ENCODE measurements at places on chromosomes 5 and 9. TPM values are rescaled to one million over a fixed set of nuclear protein-coding genes. Genes with fewer than 3 reads are reported as not detected.

- H3K27ac ChIP-seq = peak overlapping the region; percentile 83
- H3K4me1 ChIP-seq = peaks cover 18% of the 10 kb centered on the region
- no peaks in the 10 kb centered on the region for H3K27me3 ChIP-seq
- DNase-seq = no peak
- H3K4me3 ChIP-seq = peak overlapping the region; percentile 39
Observed at GRCh38 chr5:96734871-96735325, 72.7 kb downstream of the CAST start.

DNA sequence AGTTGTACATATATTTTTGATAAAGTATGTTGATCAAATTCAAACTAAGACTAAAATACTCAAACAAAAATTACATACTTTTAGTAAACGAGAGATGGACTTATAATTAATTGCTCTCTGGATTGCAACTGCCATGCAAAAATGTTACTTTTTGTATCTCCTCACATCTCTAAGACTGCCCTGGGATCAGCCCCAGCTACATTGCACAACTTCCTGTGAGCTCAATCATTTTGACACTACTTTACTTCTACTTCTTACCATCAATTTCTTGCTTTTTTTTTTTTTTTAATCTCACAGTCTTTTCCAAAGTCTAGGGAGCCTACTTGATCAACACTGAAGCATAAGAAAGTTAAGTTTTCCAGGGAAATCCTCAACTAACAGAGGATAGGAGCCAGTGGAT, 506.0 kb upstream of the CDH10 start:
- no peaks in the 10 kb centered on the region for H3K36me3 ChIP-seq
- H3K4me1 ChIP-seq = no peaks in the 10 kb centered on the region
- H3K27me3 ChIP-seq = no peaks in the 10 kb centered on the region
- no peak overlapping the region for H3K27ac ChIP-seq
- no peak overlapping the region for H3K4me3 ChIP-seq

DNA sequence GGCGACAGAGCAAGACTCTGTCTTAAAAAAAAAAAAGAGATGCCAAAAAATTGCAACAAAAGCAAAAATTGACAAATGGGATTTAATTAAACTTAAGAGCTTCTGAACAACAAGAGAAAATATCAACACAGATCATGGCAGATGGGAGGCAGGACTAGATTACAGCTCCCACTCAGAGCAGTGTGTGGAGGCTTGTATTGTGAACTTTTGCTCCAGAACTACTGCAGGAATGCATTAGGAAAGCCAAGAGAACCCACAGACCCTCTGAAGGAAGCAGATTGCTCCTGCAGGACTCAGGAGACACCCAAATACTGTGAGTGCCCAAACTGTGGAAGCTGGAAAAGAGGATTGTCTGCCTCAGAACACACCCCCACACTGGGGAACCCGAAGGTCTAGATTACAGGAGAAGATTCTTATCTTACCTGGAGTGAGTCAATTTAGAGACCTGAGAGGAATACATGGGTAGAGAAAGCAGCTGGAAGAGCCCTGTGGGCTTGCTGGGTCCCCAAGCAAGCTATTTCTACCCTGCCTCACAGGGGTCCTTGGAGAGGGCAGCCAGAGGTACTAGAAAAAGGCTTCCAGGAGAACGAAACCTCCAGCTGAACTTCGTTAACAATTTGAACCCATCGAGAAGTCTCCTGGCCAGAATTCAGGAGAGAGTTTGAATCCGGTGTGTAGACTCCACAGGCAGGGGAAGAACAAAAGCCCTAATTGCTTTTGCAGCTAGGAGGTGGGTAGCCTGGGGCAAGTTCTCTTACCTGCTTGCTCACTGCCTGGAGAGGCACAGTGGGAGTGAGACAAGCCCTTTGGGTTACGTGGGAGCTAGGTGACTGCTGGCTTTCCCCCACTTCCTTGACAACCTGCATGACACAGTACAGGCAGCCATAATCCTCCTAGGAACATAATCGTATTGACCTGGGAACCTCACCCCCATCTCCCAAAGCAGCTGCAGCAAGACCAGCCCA, 593.4 kb upstream of the RGMB start:
- no peaks in the 10 kb centered on the region for H3K36me3 ChIP-seq
- H3K4me1 ChIP-seq = no peaks in the 10 kb centered on the region
- no peaks in the 10 kb centered on the region for H3K27me3 ChIP-seq

- DNase-seq = no peak
- no peak overlapping the region for H3K4me3 ChIP-seq
- H3K27me3 ChIP-seq = peaks cover 53% of the 10 kb centered on the region
- peaks cover 2% of the 10 kb centered on the region for H3K4me1 ChIP-seq
- H3K27ac ChIP-seq = no peak overlapping the region
Observed at GRCh38 chr9:90064248-90064647, 459.4 kb downstream of the GADD45G start.

DNA sequence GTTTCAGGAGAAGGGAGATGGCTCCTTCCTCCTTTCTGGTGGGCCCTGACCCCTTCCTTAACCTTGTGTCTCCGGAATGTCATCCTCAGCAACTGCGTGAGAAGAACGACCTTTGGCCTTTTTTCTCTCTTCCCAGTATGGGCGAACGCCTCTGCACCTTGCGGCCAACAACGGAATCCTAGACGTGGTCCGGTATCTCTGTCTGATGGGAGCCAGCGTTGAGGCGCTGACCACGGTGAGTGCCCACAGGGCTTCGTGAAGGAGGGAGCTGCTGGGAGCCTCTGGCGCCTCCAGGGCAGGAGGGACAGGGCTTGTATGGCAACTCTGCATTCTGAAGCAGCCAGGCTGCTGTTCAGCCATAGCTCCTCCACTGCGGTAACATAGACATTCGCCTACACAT, 68.0 kb upstream of the CTSL start:
- DNase-seq = no peak
- H3K27me3 ChIP-seq = peaks cover 31% of the 10 kb centered on the region
- no peaks in the 10 kb centered on the region for H3K36me3 ChIP-seq
- H3K27ac ChIP-seq = no peak overlapping the region
- H3K4me3 ChIP-seq = no peak overlapping the region
- peaks cover 2% of the 10 kb centered on the region for H3K4me1 ChIP-seq

GRCh38 chr5:31273161-31273560, 79.7 kb downstream of the CDH6 start:
- no peaks in the 10 kb centered on the region for H3K4me1 ChIP-seq
- no peak overlapping the region for H3K4me3 ChIP-seq
- H3K27me3 ChIP-seq = peaks cover 22% of the 10 kb centered on the region
- H3K36me3 ChIP-seq = no peaks in the 10 kb centered on the region
- DNase-seq = no peak
- no peak overlapping the region for H3K27ac ChIP-seq

DNA sequence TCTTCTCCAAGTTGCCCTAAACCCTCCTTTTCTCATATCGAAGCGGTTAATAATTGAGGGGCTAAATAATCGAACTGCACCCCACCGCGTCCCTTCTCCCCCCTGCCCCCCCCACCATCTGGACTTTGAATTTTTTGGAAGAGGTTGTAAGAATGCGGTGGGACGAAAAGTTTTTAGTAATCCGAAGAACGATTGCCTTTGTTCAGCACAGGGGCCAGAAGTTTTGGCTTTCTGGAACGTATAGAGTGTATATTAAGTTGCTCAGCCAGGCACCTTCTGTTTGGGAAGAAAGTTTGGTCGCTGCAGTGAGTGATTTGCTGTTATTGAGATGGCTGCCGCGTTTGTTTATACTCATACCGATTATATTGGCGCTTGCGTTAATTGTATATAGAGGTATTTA, 518 bp downstream of the ERBIN start:
- H3K4me3 ChIP-seq = peak overlapping the region; percentile 98
- H3K36me3 ChIP-seq = no peaks in the 10 kb centered on the region
- DNase-seq = no peak
- H3K27me3 ChIP-seq = no peaks in the 10 kb centered on the region
- H3K4me1 ChIP-seq = peaks cover 27% of the 10 kb centered on the region
- peak overlapping the region; percentile 96 for H3K27ac ChIP-seq

- H3K4me3 ChIP-seq = no peak overlapping the region
- H3K36me3 ChIP-seq = no peaks in the 10 kb centered on the region
- peaks cover 38% of the 10 kb centered on the region for H3K27me3 ChIP-seq
- peaks cover 7% of the 10 kb centered on the region for H3K4me1 ChIP-seq
Observed at GRCh38 chr9:133234577-133235322, 25.7 kb upstream of the OBP2B start.

DNA sequence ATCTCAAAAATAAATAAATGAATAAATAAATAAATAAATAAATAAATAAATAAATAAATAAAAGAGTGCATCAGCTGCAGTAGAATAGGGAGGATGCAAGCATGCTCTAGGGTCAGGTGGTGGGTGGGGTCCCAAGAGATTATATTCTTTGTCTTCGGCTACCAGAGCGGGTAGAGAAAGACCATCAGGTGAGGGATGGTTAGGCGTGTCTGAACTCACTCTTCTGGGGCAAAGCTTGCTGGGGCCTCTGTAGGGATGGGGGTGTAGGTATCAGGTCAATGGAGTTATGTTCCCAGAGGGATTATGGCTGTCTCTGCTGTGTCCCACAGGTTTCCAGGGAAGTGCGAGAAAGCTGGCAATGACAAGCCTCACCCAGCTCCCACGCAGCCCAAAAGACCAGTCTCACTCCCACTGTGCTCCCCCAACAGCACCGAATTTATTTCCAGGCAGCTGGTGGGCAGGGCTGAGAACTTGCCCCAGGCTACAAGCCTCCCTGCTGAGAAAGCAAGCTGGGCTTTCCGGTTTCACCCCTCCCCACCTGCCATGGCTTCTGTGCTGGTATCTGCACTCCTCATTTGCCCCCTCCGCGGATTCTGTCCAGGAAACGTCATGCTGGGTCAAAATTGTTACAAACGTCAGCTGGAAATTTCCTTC, 180.8 kb downstream of the LURAP1L start:
- H3K4me3 ChIP-seq = no peak overlapping the region
- H3K27ac ChIP-seq = no peak overlapping the region
- H3K4me1 ChIP-seq = no peaks in the 10 kb centered on the region
- H3K36me3 ChIP-seq = no peaks in the 10 kb centered on the region
- DNase-seq = no peak
- H3K27me3 ChIP-seq = no peaks in the 10 kb centered on the region

The SV2C gene
- 0.18 TPM for total RNA-seq

The BDP1 gene
- 38.7 TPM for total RNA-seq

The PRUNE2 gene
- total RNA-seq = 0.40 TPM

The HAVCR2 gene
- total RNA-seq = 2.3 TPM

The GTF3C5 gene
- total RNA-seq = 46.6 TPM
